ENCODE measurements at places on chromosomes 16 and 17.

- peak; percentile 95 for DNase-seq
Observed at GRCh38 chr16:89917773-89918452, 749 bp upstream of the MC1R start.

GRCh38 chr16:49343291-49343690 lies 30.3 kb upstream of the C16orf78 start:
- peak; percentile 16 for DNase-seq

DNA sequence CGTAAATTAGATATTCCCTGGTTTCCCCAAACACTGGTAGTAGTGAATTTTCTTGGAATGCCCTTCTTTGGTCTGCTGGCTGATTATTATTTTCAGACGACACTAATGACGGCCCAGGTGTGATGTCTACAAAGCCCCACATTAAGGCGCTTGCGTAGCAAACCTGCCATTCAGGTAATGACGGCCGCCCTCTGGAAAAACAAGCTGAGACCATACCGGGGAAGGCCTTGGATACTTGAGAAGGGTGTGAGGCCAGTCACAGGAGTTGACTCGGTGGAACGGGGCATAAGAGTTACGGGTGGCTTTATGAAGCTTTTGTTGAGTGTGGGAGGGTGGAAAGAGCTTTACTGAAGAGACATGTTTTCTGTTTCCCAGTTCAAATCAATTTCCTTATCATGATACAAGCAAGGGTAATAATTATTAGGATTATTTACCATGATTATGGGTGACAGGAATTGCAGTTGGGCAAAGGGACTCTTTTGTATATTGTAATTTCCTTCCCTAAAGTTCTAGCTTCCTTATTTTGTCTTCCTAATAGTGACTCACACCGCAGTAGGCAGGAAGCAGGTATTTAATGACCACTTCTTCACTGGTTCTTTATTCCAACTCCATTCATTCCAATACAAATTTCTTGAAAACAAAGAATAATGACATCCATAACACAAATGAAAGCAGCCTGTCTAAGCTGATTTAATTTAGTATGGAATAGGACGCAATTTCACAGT lies 24.8 kb downstream of the KRT23 start:
- no peak for DNase-seq

DNA sequence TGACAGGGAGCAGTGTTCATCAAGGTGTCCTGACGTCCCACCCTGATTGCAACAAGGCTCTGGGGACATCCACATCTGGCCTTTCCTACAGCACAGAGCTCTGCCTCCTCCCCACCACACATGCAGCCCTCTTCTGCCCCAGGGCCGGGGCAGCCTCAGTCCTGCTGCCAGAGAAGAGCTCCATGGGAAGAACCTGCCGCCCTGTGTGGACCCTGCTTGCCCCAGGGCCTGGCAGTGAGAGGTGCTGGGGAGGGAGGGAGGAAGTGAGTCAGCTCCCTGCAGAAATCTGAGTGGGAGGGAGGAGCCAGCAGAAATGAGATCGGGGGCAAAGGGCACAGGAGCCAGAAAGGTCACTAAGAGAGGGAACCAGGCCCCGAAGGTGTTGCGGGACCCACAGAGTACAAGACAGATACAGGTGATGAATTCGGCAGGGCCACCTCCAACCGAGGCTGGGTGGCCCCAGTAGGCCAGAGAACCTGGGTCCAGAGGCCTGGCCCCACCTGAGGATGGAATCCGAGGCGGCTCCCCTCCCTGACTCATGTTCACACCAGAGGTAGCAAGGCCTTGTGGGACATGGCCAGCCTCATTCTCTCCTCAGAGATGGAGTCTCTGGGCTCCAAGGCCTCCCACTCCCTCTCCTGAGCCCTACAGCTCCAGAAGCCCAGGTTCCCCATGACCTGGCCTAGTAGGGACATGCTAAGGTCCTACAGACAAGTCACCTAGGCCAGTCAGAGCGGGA lies 24.8 kb downstream of the MYO18A start:
- DNase-seq: peak; percentile 98

- no peak for DNase-seq
Observed at GRCh38 chr16:35425270-35425669, 1965.9 kb downstream of the TP53TG3F start.
